ENCODE measurements at places on chromosomes 3 and 15.

GRCh38 chr15:65986416-65986815 is 117.1 kb downstream of the RAB11A start:
- no peak for DNase-seq

DNA sequence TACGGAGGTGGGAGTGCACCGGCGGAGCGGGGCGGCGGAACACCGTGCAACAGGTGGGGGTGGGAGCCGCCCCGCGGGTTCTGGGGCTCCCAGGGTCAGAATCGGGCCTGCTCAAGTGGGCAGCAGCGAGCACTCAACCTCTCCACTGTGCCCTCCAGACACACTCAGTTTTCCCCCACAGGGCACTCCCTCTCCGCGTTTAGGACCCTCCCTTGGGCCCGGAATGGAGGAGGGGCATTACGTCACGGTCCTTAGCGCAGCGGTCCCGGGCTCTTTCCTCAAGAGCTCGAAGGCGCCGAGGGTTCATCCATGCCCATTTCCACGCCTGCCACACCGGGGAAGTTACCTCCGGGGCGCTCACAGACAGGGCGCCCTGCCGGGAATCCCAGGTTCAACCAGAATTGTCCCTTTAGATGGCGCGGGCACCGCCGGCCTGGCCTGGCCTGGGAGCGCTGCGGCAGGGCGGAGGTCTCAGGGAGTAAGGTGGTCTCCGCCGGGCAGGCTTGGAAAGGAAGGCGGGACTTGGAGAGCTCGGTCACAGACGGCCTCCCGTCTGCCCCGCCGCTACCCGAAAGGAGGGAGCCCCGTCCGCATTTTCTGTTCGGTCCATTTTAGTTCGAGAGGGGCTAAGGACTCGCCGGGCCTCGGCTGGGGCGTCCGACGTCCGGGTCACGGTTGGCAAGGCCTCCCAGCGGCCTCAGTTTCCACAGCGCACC is 5.1 kb downstream of the RNU6-1 start:
- DNase-seq: no peak

GRCh38 chr3:170207717-170208116 is 14.5 kb upstream of the PRKCI start:
- no peak for DNase-seq

GRCh38 chr3:139629033-139629432 is 48.7 kb downstream of the NMNAT3 start:
- peak; percentile 14 for DNase-seq

- no peak for DNase-seq
Observed at GRCh38 chr3:112811917-112812660, 34.6 kb downstream of the CD200R1L start.

DNA sequence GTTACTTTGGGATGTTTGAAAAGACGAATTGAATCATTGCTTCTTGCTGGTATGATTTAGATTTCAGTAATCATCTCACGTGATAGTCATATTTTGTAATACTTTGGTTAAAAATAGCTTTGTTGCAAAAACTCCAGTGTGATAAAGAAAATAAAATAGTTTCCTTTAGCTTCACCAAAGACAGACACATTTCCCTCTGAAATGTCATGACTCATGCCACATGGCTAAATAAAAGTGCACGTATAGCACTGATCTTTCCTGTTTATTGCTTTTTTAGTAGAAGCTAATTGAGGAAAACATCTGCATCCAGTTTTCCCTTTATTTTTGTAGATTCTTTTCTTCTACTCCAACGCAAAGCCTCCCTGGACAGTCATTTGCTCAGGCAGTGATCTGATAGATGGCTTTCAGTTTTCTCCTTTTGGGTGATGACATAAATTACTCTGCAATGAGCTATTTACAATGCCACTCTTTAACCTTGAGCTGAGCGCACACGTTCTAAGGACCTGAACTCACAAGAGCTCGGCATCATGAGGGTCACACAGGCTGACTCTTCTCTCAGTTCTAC is 84.9 kb downstream of the ARNT2 start:
- peak; percentile 76 for DNase-seq

- peak; percentile 85 for DNase-seq
Observed at GRCh38 chr15:48427960-48428547, 96.8 kb downstream of the DUT start.

- no peak for DNase-seq
Observed at GRCh38 chr15:38698254-38698653, 133.6 kb upstream of the RASGRP1 start.

DNA sequence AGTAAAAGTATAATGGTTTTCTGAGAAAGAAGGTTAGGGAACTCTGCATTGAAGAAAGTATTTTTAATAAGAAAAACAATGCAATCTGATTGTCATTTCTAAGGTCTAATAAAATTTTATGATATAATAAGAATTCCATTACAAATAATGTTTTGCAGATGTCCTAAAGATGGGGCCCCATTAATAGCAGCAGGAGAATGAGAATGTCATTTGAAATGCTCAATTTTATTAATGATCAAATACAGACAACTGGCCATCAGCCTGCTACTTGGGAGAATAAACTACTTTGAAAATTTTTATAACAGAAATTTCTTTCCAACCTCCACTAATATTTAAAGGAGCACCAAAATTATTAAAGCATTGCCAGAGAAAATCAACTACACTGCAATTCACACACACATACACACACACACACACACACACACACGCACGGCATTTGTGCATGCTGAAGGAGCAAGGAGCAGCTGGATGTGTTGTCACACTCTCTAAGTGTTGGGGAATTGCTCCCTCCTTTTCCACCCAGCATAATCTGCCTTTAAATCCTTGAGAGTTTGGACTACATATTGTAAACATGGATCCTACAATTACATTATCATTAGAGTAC is 109.5 kb downstream of the THRB start:
- no peak for DNase-seq

GRCh38 chr15:43105077-43105736 is 631 bp downstream of the UBR1 start:
- peak; percentile 23 for DNase-seq

- no peak for DNase-seq
Observed at GRCh38 chr3:20904671-20905070, 718.7 kb upstream of the SGO1 start.

- DNase-seq: no peak
Observed at GRCh38 chr3:187296058-187296457, 4.5 kb upstream of the MASP1 start.

GRCh38 chr3:126551839-126552687 is 6.7 kb downstream of the C3orf22 start:
- DNase-seq: no peak

DNA sequence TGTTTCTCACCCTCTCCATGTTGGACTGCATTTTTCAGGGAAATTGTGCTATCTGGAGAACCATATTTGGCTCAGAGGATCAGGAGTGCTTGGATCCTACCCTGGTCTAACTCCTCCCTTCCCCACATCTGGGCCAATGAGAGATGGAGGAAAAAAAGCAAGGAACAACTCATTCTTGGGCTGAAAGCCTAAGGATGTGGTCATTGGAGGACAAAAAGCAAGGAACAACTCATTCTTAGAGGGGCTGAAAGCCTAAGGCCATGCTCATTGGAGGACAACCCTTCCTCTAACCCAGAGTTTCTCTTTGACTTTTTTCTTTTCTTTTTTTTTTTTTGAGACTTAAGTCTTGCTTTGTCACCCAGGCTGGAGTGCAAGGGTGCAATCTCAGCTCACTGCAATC is 48.6 kb upstream of the CHRNB4 start:
- DNase-seq: no peak

GRCh38 chr3:14397531-14397930 is 4.9 kb upstream of the SLC6A6 start:
- DNase-seq: no peak

DNA sequence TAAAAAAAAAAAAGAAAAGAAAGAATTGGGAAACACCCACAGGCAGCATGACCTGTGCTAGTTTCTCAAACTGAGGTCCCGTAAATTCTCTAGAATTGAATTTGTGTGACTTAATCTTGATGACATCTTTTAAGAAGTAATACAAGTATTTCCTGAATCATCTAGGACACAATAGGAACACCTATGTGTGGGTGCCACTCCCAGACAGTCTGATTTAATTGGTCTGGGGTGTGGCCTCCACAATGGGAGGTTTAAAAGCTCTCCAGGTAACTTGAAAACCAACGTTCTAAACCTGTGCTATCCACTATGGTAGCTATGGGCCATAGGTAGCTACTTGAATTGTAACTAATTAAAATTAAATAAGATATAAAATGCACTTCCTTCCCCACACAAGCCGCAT is 28.1 kb downstream of the CFAP92 start:
- no peak for DNase-seq

DNA sequence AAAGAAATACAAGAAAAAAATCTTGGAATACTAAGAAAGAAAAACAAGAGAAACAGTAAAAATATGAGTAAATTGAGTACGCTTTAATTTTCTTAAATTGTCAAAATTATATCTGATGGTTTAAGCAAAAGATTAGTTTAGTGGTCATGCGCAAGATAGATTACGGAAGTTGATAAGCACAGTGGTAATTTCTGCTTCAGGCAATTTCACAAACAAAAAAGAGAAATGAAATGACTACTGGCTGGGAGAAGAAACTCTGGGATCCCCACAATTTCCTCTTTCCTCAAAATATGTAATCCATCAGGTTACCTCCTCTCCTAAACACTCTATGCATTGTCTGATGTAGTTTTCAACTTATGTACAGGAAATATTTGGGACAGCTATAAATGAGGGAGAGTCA is 9.0 kb downstream of the MYD88 start:
- no peak for DNase-seq

GRCh38 chr15:85456798-85457197 is 76.4 kb downstream of the AKAP13 start:
- DNase-seq: no peak

GRCh38 chr3:60504827-60505457 is 746.3 kb downstream of the FHIT start:
- no peak for DNase-seq

DNA sequence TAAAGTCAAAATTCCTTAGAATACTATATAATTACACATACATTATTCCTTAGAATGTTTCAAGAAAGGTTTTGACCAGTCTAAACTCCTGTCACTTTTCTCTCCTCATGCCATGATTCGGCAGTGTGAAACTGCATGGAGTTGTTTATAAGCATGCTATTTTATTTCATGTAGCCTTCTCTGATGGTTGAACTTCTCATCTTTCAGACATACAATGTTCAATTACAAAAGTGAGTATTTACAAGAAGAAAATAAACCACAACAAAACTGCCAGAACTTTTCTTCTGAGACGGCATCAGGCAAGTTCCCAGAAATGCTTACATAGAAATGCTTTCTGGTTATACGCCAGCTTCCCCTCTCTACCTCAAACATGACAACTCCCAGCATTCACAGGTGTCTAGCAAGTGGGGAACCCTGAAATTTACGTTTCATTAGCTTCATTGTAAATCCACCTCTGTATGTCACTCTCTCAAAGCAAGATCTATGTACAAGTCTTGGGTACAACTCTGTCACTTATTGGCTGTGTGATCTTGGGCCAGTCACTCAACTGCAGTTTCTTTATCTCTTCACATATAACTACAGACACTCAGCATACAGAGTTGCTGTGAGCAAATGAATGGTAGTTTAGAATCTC is 42.7 kb downstream of the HDGFL3 start:
- no peak for DNase-seq

- no peak for DNase-seq
Observed at GRCh38 chr3:48125013-48125705, 63.1 kb downstream of the CDC25A start.

DNA sequence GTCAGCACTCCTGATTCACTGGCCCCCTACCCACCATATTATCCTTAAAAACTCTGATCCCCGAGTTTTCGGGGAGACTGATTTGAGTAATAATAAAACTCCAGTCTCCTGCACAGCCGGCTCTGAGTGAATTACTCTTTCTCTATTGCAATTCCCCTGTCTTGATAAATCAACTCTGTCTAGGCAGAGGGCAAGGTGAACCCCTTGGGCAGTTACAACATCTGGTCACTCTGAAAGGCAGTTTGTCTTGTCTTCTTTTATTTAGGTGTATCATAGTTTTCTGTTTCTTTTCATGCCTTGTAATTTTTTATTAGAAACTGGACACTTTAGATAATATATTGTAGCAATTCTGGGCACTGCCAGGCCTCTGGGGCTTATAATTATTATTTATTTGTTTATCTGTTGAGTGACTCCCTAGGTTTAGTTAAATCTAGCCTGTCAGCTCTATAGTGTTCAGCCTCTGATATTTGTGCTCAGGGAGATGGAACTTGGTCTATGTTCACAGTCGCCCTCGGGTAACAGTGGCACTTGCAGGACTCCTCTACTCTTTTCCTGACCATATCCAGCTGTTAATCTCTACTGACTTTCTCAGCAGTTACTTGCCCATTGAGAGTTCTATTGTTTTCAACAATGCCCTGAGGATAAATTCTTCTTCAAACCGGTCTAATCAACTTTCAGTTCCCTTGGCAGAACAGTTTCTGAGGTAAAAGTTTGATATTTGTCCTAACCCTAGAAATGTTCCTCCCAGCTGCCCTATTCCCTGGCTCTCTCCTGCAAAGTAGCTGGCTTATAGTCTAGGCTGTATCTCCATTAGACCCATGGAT is 15.5 kb upstream of the PLAAT1 start:
- no peak for DNase-seq

- DNase-seq: no peak
Observed at GRCh38 chr15:38367476-38367875, 86.5 kb upstream of the FAM98B start.

GRCh38 chr3:128195369-128195768 is 42.1 kb downstream of the EEFSEC start:
- DNase-seq: no peak

DNA sequence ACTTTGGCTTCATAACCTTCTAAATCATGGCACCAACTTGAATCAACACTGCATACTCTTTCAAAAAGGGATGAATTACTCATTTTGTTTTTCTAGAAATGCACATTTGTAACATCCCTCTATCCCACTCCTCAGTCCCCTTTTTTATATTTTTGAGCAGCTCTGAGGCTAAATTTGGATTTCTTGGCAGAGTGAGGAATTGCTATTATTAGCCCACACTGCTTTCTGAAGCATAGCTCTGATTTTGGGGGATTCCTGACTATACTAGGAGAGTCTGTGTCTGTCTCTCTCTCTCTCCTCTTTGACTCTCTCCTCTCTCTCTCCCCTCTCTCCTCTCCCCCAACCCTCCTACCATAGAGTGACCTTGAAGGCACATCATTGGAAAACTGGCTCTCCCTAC is 76.6 kb downstream of the RBPMS2 start:
- no peak for DNase-seq

- DNase-seq: peak; percentile 82
Observed at GRCh38 chr3:139353920-139354556, 10.2 kb downstream of the MRPS22 start.

- DNase-seq: no peak
Observed at GRCh38 chr15:45777781-45778180, 143.0 kb downstream of the SQOR start.

- no peak for DNase-seq
Observed at GRCh38 chr15:69663982-69664381, 211.4 kb downstream of the RPLP1 start.

- DNase-seq: peak; percentile 19
Observed at GRCh38 chr3:14441920-14442300, 39.5 kb downstream of the SLC6A6 start.

DNA sequence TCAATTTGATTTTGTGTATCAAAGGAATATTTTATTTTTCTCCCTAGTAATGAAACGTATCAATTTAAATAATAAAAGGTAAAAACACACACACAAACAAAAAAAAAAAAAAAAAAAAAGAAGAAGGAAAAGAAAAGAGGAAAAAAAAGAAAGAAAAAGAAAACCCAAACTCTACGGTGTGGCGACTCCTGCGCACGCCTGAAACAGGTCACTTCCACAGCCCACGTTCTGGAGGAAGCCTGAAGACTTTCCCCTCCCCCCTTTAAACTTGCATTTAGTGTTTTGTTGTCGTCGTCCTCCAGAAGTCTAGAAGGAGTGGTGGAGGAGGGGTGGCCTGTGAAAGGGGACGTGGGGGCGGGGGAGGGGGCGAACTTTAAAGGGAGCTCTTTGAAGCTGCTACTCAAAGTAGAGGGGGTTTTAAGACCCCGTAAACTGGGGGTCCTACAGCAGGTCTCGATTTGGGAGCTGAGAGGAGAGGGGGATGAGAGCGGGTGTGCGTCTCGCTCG is 2.3 kb upstream of the TLE3 start:
- DNase-seq: peak; percentile 29

Data from ELR (cell line).